ENCODE measurements at places on chromosomes 7 and 10.

GRCh38 chr7:112876877-112877276 lies 86.7 kb upstream of the TMEM168 start:
- no peak for DNase-seq

DNA sequence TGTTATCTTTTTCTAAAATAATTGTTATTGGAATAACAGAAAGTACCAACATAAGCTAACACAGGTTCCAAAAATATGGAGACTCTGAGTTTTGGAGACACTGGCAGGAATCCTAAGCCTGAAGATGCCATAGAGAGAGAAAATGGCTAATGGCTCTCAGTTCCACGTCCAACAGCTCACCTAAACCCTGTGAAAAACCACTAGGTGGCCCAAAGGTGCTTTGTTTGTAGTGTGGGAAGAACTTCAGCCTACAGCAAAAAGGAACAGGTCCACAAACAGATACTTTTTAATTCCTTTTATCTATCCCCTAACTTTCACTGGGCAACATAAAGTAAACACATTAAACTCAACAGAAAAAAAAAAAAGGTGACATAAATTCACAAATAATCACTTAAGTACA lies 272.3 kb downstream of the SEMA3D start:
- no peak for DNase-seq

GRCh38 chr10:47245731-47246350 lies 54.2 kb upstream of the GDF10 start:
- no peak for DNase-seq

DNA sequence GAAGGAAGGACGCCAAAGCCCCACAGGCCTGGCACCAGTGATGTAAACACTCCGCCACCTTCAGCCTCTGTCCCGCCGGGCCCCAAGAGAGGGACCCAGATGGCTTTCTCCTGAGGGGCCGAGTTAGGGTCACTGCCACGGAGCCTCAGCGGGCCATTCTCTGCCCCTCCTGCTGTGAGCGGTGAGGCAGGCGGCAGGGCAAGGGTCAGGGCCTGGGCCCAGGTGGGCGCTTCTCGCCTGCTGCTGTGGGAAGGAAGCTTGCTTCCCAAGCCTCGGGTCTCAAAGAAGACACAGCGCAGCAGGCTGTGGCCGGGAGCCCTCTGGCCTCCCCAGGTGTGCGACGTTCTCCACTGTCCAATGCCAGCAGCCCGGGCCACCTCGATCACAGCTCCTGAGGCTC lies 84.8 kb downstream of the PROSER2 start:
- DNase-seq: no peak

DNA sequence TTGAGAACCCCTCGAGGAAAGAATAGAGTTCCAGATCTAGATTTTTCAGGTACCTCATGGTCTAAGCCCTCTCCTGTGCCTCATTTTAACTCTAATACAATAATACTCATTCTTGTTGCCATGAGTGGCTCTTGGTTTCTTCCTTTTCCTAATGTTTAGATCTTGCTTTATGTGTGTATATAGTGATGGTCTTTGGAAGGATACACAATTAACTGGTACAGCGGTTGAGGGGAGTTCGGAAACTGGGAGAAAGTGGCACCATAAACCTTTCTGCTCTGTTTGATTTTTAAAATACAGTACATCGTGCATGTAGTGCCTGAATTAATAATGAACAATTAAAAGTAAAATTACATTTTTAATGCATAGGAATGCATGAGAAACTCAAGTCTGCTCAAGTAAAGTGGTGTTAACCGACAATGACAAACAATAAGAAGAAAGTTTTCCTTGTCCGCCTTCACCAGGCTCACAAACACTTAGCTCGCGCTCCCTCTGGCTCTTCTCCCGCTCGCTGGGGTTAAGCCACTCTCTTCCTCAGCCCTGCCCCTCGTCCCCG lies 386 bp upstream of the EIF4EBP2 start:
- DNase-seq: no peak

- peak; percentile 29 for DNase-seq
Observed at GRCh38 chr10:13717936-13718772, 131.4 kb downstream of the PRPF18 start.

GRCh38 chr7:33721895-33722294 lies 183.4 kb upstream of the BMPER start:
- no peak for DNase-seq

- no peak for DNase-seq
Observed at GRCh38 chr7:82723411-82723810, 279.8 kb upstream of the CACNA2D1 start.

DNA sequence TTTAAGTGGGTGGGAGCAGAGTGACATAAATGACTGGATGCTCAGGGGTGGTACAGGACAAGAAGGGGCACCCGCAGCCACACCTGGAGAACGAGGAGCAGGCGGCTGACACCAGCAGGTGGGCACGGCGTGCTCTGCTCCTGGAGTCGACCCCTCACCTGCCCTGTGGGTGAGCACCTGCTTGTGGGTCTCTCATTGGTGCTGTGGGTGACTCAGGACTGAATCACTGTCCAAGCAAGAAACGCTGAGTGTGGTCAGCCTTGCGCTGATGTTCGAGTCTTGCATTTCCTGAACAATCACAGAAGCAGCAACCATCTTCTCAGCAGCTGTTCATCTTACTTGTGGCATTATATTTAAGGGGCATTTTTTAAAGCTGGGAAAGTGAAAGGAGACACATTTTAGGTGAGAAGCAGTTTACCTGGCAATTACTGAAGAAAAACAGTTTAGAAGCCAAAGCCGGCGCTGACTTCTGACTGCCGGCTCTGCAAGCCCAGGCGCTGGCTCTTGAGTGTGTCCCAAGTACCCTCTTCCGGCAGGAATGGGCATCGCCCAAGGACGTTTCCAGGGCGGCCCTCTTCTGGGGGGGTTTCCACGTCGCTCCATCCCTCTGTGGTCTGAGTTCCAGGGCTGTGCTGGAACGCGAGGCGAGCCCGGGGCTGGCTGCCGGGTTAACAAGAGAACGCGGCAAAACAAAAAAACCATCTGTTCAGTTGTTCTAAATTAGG lies 145.2 kb upstream of the PFKP start:
- no peak for DNase-seq

DNA sequence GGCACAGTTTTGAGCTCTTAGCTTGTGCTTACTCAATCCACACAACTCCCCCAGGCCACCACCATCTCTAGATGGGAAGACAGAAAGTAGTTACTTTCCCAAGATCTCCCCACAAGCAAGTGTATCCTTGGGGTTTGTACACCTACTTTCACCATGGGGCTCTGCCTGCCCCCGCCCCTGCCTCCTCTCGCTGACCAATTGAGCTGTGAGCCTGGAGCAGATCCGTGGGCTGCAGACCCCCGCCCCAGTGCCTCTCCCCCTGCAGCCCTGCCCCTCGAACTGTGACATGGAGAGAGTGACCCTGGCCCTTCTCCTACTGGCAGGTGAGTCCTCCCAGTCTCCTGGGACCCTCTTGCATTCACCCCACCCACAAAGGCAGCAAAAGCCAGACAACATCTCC lies 2.0 kb downstream of the FXYD4 start:
- no peak for DNase-seq

DNA sequence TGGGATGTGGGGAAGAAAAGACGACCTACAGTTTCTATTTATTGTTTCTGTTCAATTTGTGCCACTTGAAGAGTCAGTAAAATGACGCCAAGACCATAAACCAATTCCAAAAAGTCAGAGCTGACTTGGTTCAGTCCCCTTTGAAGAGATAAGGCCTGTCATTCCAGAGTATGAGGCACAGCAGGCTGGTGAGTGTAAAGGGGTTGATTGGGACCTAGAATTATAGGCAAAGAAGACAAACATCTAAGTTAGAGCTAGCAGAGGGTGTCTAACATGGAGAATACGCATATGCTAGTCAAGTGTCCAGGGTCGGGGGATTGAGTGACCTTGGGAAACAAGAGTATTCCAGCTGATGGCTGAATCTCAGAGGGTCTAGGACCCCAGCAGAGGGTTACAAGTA lies 23.6 kb downstream of the NRP1 start:
- no peak for DNase-seq

- no peak for DNase-seq
Observed at GRCh38 chr7:35720032-35720431, 25.1 kb upstream of the HERPUD2 start.

DNA sequence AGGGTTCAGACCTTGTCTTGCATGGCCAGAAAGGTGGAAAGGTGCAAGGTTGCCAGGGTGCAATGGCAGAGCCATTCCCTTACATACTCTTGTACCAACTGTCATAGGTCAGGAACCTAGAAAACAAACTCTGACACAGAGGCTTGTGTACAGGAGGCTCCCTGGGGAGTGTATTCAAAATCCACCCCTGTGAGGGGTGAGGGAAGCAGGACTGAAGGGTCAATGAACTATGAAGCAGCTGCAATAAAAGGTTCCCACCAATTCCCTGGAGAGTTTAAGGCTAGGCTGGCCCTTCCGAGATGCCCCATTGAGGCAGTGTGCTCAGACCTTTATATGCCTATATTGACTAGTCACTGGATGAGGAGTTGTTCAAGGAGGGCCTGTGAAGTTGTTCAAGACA lies 13.9 kb upstream of the CUZD1 start:
- DNase-seq: no peak

GRCh38 chr7:139916717-139917395 lies 87.8 kb downstream of the TBXAS1 start:
- DNase-seq: no peak

- DNase-seq: no peak
Observed at GRCh38 chr10:111996103-111996502, 187.5 kb downstream of the GPAM start.

DNA sequence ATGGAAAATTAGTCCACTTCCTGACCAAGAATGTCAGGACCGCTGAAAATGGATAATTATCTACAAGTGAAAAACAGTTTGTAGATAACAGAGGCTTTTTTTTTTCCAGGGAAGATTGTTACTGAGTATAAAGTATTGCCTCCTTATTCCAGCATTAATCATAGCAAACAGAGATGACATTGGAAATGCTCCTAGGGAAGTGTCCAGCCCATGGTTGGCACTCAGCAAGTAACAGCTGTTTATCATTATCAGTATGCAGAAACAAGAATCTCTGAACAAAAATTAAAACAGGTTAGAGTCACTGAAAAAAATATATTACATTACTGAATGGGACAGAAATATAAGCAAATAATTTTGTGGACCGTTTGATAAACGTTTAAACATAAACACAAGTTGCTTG lies 14.6 kb downstream of the FGL2 start:
- no peak for DNase-seq

- no peak for DNase-seq
Observed at GRCh38 chr10:20618011-20618547, 279.0 kb downstream of the NEBL start.

- DNase-seq: no peak
Observed at GRCh38 chr10:69801434-69802315, at the start of gene COL13A1. COL13A1 (plus strand) TSS chr10:69801906; CDS start chr10:69802424, 518 bp downstream.

- peak; percentile 61 for DNase-seq
Observed at GRCh38 chr10:17673471-17674061, 29.6 kb downstream of the STAM start.

DNA sequence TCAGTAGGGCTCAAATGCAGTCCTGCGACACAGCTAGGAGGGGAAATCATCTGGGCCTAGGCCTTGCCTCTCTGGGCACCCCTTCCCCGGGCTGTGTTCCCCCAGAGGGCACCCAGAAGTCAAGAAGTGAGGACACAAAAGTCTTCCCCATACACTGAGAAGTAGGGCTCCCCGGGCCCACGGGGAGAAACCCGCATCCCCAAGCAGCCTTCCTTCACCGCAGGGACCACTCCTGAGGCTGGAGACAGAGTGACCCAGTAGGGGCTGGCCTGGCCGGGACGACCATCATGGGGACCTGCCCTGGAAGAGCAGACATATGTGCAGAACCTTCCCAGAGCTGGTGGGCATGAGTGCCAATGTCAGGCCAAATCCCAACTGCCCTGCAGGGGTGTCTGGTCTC lies 163.5 kb downstream of the GFRA1 start:
- no peak for DNase-seq

- peak; percentile 98 for DNase-seq
Observed at GRCh38 chr10:6920072-6921019, 340.3 kb upstream of the PRKCQ start.

DNA sequence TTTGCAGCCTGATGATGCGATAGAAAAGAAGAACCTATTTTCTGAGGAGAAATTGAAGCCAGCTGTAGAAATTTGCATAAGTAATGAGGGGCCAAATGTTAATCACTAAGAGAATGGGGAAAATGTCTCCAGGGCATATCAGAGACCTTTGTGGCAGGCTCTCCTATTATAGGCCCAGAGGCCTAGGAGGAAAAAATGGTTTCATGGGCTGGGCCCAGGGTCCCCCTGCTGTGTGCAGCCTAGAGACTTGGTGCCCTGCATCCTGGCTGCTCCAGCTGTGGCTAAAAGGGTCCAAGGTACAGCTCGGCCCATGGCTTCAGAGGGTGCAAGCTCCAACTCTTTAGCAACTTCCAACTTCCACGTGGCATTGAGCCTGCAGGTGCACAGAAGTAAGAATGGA lies 123.4 kb downstream of the STK31 start:
- DNase-seq: no peak

GRCh38 chr7:131497454-131497853 lies 59.0 kb downstream of the PODXL start:
- no peak for DNase-seq

DNA sequence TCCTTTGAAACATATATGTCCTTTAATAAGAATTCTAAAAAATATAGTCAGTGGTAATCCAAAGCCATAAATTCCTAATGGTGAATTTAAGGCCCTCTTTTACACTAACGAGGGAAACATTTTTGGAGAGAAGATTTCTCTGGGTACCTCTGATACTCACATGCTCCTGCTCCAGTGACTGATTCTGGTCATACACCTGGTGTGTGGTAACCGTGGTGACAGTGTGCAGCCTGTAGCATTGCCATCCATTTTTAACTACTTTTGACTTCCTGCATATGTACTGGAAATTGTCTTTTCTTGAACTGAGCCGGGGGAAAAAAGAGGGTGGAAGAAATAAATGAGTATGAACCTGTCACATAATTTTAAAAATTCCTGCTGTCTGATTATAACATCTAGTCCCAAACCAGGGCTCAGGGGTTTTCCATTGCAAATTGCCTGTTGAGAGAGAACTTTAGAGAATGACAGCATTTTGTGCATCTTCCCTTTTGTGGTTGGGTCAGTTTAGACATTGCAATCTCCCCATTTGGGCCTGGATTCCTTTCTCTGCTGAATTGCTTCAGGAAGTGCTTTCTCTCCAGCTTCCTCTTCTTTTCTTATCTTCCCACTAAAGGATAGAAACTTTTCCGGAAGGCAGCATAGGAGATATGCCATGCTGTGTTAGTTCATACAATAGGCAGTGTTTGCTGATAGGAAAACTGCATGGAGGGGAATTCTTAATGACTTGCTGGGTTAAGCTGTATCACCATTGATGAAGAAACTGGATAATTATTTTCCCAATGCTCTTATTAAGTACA lies 125.5 kb downstream of the GRM3 start:
- DNase-seq: no peak

DNA sequence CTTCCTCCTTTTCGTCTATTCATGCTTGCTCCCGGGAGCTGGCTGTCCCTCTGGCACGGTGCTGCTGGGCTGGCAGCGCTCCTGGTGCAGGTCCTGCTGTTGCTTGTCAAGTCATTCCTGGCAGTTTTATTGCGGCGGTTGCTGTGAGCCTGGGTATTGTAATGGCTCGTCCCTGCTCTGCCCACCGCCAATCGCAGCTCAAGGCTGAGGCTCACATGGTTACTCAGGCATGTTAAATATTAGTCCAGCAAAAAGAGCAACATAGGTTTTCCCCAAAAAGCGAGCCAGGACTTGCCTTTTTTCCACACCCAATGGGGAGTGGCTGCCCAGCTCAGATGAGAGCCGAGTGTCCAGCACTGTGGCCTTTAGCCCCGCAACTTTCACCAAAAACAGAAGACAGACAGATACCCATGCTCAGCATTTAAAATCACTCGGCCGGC lies 492.9 kb upstream of the FOXK1 start:
- no peak for DNase-seq

Measured in erythroblast (primary cell).